Posterior vena cava (tissue), 2 donors: ENCODE measurements at places on chromosomes 16 and 17. TPM values are rescaled to one million over a fixed set of nuclear protein-coding genes. Genes with fewer than 3 reads are reported as not detected.

The EVPLL gene
- not detected for total RNA-seq

GRCh38 chr16:89827383-89828198 lies 684 bp upstream of the SPIRE2 start:
- DNase-seq: no peak

DNA sequence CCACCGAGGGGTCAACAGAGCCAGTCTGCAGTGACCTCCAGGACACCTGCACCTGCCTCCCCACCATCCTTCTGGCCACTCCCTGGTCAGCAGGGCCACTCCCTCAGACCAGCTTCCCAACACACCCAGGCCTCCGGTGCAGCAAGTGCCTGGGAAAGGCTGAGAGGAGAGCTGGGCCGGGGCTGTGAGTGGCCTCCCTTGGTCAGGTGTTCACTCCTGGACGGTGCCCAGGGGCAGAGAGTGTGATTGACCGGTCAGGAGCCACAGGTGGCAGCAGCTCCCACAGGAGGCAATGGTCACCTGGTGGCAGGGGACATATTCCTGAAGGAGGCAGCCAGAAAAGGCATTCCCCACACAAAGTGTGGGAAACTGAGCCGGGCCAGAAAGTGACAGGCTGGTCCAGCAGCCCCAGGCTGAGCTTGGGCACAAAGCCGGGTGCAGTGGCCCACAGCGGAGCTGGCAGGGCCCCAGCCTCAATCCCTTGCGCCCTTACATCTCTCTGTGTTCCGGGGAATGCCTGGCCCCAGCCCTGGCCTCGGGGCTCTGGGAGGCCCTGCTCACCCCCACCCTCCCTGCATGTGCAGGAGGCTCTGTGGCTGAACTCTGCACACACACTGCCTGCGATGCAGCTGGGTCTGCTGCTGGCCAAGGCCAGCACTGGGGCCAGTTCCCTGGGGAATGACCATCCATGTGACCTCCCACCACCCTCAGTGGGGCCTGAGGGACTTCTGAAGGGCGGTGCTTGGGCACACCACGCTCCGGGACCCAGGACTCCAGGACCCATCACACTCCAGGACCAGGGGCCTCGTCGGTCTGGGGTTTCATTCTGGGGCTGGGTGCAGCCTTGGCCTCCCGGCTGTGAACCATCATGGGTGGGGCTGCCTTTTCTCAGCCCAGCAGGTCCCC lies 1.2 kb upstream of the C17orf99 start:
- peak; percentile 80 for DNase-seq

GRCh38 chr17:17855976-17856375 lies 19.2 kb upstream of the SREBF1 start:
- DNase-seq: no peak

The PLCG2 gene
- 15.9 TPM for total RNA-seq

GRCh38 chr16:10514369-10515055 lies 65.9 kb downstream of the EMP2 start:
- DNase-seq: no peak

- DNase-seq: peak; percentile 83
Measured at GRCh38 chr17:1179112-1179817, 516 bp downstream of the ABR start.

The ARHGDIG gene
- total RNA-seq: 0.97 TPM

The TBC1D3C gene
- not detected for total RNA-seq

- DNase-seq: no peak
Measured at GRCh38 chr16:78743556-78743955, 644.1 kb downstream of the WWOX start.

DNA sequence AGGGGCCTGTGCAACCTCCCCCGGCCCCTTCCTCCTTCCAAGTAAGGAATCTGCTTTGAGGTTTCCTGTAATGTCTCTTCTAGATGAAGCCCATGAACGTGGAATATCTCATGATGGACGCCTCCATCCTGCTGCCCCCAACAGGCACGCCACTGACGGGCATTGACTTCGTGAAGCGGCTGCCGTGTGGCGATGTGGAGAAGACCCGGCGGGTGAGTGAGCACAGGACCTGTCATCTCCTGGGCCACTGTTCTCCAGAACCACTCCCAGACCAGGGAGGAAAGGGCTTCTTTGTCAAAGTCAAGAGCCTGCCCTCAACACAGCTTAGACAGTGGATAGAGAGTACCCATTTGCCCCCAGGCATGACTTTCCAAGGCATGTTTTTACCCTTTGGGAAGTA lies 107.1 kb downstream of the CLEC16A start:
- DNase-seq: no peak

DNA sequence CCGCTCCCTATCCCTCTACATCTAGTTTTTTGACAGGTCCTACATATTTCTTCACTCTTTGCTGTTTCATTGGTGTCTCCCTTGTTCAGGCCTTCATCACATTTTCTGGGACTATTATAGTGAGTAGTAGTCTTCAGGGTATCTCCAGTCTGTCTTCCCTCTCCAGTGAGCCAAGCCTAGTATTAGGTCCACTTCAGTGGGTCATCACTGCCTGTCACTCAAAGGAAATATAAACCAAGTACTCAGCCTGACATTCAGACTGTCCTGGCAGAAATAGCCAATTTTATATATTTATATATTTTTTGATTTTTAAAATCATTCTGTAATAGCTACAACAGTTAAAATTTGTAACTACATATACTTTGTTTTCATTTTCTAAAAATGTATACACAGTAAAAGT lies 137.8 kb downstream of the CYB561 start:
- no peak for DNase-seq

The BEAN1 gene
- 0.48 TPM for total RNA-seq

GRCh38 chr17:28397275-28397674 lies 8.7 kb downstream of the SLC46A1 start:
- no peak for DNase-seq

The CTRB2 gene
- total RNA-seq: 0.79 TPM

- DNase-seq: peak; percentile 78
Measured at GRCh38 chr16:57592591-57593003, 35.8 kb upstream of the ADGRG1 start.

The NEUROD2 gene
- not detected for total RNA-seq

DNA sequence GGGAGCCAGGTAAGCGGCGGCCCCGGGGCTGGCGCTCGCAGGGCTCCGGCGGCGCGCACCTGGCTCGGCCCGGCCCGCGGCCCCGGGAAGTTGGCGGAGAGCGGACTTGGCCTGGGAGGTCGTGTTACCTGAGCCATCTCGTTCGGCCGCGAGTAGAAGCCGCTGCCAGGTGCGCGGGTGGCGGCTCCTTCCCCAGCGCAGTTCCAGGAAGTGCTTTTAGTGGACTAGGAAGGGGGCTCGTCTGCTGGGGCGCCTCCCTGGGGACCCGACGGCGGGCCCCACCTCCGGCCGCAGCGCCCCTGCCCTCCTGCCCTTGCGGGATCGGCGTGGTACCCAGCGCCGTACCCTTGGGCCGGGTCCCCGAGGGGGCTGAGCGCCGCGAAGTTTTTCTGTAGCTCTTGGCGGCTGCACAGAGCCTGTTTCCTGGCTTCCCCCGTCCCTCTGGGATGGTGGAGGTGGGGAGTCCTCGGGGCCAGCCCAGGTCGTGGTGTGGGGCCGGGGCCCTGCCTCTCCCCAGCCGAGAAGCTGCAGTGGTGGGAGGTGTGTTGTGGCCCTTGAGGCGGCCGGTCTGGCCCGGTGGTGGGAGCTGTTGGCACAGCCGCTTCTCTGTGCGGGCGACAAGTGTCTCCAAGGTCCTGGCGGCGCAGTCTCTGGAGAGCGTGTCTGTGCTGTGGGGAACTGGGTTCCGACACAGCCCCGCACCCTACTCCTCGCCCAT lies 96.9 kb downstream of the RAB11FIP4 start:
- DNase-seq: no peak

The FBXL16 gene
- total RNA-seq: not detected

DNA sequence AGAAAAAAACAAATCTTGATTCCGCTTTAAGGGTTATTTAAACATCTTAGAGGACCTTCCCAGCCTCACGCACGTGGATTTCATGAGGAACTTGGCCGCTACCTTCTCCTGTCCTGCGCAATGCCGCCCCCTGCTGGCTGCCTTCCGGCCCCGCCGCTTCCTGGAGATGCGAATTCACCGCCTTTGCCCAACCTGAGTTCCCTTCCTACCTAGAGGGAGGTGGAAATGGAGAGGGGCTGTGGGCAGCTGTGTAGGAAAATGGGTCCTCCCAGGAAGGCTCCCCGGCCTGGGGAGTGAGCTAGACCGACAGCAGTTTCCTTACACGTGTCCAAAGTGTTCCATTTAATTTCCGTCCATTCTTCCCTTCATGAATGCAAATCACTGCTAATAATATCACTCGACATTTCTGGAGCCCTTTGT lies 1.0 kb upstream of the ABCC12 start:
- peak; percentile 95 for DNase-seq

DNA sequence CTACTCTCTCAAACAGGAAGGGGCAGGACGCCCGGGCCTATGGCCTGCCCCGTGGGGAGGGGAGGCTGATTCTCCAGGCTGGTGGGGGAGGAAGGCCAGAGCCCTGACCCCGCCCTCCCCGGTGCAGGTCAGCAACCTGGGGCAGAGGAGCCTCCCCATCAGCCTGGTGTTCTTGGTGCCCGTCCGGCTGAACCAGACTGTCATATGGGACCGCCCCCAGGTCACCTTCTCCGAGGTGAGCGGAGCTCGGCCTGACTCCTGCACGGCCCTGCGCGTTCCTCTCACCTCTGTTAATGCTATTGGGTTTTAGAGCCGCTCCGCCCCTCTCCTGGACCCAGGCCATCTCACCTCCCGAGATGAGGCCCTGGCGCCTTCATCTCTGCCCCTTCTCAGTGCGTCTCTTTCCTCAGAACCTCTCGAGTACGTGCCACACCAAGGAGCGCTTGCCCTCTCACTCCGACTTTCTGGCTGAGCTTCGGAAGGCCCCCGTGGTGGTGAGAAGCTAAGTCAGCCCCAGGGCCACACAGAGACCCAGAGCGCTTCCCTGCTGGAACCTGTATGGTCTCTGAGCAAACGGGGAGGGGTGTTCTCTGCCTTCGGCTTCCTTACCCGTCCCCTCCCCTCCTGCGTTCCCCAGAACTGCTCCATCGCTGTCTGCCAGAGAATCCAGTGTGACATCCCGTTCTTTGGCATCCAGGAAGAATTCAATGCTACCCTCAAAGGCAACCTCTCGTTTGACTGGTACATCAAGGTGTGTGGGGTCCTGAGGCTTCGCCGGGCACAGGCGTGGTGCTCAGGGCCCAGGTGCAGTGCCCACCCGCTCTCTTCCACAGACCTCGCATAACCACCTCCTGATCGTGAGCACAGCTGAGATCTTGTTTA lies 25.1 kb upstream of the ITGAX start:
- DNase-seq: no peak

The G6PC1 gene
- total RNA-seq: not detected

DNA sequence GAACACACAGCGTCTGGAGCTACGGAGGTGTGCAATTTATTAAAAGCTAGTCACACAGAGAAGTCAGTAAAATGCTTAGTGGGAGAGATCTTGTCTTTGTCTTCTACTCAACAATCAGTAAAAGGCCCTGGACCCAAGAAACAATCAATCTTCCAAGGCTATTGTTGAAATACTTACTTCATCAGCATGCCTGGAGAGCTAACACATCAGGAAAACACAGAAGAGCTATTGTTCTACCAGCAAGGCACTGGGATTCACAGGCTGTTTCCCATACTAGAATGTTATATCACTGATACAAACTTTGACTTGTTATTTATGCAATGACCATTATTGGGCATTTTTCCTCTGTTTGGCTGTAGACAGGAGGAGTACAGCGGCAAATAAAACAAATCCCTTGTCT lies 247.8 kb upstream of the ERCC4 start:
- DNase-seq: no peak

DNA sequence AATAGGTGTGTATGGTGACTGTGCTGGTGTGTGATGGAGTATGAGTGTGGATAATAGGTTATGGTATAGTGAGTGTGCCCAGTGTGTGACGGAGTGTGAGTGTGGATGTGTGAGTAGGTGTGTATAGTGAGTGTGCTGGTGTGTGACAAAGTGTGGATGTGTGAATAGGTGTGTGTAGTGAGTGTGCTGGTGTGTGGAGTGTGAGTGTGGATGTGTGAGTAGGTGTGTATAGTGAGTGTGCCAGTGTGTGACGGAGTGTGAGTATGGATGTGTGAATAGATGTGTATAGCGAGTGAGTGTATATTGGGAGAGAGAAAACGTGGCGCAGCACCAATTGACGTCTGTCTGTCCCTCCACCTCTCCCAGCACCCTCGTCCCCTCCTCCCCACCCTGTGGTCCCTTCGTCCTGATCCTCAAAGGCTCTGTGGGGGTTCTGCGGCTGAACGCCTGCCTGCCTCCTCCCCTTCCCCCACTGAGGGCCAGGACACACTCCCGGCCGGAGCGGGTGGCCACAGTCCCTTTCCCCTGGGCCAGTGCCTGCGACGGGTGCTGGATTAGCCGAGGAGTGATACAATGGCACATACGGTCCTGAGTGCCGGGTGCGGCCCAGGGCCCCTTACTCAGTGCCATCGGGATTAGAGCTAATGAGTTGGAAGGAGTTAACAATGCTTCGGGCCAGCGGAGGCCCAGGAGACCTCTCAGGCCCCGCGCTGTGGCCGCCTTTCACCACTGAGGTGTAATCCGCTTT lies 160.0 kb downstream of the MRM1 start:
- DNase-seq: peak; percentile 38

- no peak for DNase-seq
Measured at GRCh38 chr16:16021020-16021419, 71.6 kb downstream of the ABCC1 start.

- DNase-seq: no peak
Measured at GRCh38 chr16:303760-304505, 21.0 kb downstream of the PDIA2 start.

DNA sequence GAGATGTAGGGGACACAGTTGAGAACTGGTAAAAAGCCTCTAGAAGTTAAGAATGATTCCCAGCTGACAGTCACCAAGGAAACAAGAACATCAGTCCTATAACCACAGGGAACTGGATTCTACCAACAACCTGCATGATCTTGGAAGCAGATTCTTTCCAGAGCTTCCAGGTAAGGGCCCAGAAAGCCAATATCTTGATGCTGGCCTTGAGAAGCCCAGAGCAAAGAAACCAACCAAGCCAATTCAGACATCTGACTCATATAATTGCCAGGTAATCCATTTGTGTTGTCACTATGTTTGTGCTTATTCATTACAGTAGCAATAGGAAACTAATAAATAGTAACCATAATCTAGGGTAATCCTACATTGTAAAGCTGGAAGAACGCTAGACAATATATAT lies 81.6 kb downstream of the CACNG1 start:
- DNase-seq: no peak

The RASL10B gene
- total RNA-seq: 1.1 TPM

GRCh38 chr17:1229900-1230501 lies 40.2 kb upstream of the BHLHA9 start:
- no peak for DNase-seq

GRCh38 chr17:7775051-7775450 lies 57.5 kb downstream of the DNAH2 start:
- peak; percentile 74 for DNase-seq

The ABCC11 gene
- not detected for total RNA-seq

DNA sequence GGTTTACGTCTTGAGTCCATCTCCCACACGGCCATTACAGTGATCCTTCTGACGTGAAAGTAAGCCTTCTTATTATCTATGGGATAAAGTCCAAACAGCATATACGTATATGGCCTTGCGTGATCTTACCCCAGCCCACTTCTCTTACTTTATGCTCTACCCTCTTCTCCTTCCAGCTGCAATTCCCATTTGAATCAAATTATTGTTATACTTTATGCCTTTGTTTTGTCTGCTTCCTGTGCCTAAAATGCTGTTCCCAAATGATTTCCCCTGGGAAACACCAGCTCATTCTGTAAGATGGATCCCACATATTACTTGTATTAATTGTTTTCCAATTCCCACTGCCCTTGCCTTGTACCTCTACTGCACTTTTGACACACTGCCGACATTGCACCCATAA lies 11.2 kb downstream of the UQCRC2 start:
- DNase-seq: no peak
